LNCaP clone FGC (cell line): ENCODE measurements at places on chromosomes 7 and 10.

DNA sequence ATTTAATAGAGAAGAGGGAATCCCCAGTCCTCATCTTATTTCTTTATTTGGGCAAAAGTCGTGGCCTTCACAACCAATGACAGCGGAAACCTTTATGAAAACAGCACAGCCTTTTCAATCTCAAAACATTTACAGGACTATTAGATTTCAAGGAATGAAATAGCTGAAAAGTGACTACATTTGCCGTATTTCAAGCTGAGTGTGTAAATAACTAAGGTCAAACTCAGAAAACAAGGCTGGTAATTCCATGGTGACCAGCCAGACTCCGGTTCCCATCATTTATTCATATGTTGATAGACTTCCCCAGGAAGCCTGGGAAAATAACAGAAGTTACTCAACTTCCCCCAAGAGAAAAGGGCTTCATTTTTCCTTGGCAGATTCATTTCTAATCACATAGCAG lies 457.3 kb upstream of the NFE2L3 start:
- DNase-seq = no peak

GRCh38 chr10:50417886-50418830 lies 166.8 kb upstream of the ASAH2 start:
- no peak for DNase-seq

- no peak for DNase-seq
Observed at GRCh38 chr7:12385364-12385786, 18.3 kb downstream of the VWDE start.

GRCh38 chr10:61812052-61812721 lies 89.3 kb upstream of the ARID5B start:
- no peak for DNase-seq

DNA sequence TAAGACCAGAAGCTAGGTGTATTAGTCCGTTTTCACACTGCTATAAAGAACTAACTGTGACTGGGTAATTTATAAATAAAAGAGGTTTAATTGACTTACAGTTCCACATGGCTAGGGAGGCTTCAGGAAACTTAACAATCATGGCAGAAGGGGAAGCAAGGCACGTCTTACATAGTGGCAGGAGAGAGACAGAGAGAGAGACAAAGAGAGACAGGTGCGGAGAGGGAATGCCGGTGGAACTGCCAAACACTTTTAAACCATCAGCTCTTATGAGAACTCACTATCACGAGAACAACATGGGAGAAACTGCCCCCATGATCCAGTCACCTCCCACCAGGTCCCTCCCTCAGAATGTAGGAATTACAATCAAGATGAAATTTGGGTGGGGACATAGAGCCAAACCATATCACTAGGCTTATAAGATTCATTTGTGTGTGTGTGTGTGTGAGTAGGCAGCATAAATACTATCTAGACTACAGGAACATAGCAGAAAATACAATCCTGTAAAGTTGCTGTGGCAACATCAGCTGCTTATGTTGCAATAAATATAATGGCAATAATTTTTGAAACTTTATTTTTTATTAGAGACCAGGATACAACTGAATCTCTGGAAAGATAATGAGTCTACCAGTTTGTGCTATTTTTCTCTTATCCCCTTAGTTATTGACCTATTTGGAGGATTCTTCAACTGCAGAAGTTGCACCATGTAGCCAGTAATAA lies 77.1 kb downstream of the NRF1 start:
- DNase-seq = no peak

DNA sequence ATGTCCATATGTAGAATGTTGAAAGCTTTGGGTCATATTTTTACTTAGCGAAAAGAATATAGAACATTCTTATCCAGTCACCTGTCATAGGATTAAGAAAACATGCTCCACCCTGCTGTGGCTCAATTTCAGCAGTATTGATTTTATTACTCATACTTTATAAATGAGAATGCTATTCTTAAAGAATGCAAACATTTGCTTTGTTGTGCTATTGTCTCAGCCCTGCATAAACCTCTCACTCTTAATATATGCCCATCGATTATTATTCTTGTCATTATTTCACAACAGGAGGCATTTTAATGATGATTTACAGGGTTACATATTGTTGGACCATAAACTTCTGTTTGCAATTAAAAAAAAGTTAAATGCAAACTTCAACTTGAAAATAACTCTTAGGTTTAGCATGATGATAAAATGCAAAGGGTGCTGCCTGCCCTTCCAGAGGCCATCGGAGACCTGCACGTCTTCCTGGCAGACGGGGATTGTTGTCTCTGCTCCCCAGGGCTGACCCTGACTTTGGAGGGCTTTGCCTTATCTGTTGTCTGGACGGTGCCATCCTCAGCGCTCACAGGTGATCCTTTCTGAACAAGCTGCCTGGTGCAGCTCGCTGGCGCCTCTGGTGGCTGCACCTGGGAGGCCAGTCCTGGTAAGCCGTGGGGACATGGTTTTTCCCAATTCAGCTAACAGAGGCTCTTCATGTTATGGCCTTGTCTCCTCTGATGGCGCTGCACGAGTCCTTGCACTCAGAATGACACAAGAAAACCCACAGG lies 50.0 kb upstream of the SHH start:
- no peak for DNase-seq

GRCh38 chr10:2866569-2866968 lies 200.8 kb upstream of the PFKP start:
- no peak for DNase-seq

DNA sequence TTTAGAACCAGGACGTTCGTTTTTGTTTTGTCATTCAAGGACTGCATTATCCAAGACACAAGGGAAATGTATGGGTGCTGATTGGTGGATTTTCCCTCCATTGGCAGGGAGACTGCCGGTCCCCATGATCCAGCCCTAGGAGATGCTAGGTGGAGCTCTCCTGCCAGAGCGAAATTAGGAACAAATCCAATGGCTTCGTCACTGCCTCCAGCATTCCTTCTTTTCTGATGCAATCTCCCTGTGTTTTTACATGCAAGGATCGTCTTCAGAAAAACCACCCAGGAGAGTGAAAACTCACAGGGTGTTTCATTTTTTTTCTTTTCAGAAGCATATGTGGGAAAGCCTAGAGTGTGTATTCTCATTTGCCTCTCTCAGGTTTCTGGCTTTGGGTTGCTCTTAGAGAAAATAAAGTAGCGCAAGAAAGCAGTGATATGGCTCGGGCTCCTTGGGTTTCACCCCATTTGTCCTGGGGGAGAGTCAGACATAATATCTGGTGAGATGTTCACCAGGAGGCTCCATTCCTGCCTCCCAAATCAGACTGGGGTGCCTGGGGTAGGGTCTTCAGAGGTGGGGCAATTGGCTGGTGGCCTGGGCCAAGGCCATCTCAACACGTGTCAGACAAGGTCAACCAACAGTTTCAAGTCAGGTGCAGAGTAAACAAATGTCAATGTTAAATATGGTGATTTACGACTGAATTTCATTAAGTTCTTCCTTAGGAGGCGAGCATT lies 450.9 kb upstream of the MKI67 start:
- DNase-seq = no peak

- no peak for DNase-seq
Observed at GRCh38 chr10:22674573-22674930, 39.8 kb downstream of the PIP4K2A start.

- no peak for DNase-seq
Observed at GRCh38 chr7:33973231-33974015, 68.1 kb downstream of the BMPER start.

DNA sequence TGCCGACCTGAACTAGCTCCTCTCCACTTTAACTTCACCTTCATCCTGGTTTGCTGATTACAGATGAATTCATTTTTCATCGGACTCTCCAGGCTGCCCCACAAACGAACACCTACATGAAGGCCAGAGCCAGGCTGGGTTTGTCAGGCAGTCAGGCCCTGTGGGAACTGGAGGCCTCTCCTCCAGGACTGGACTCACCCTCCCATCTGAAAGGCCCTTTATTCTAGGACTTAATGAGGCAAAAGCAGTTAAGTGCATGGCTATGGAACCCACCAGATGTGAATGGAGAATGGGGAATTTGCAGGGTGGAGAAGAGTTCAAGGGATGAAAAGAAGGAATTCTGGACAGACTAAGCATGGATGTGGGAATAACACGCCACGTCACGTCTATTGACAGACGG lies 170.8 kb downstream of the ARHGAP12 start:
- DNase-seq = no peak

- no peak for DNase-seq
Observed at GRCh38 chr7:83451501-83452045, 197.4 kb downstream of the SEMA3E start.

- DNase-seq = no peak
Observed at GRCh38 chr7:43560742-43561330, 22.1 kb upstream of the STK17A start.

- DNase-seq = no peak
Observed at GRCh38 chr10:96700374-96701099, 19.8 kb downstream of the PIK3AP1 start.

DNA sequence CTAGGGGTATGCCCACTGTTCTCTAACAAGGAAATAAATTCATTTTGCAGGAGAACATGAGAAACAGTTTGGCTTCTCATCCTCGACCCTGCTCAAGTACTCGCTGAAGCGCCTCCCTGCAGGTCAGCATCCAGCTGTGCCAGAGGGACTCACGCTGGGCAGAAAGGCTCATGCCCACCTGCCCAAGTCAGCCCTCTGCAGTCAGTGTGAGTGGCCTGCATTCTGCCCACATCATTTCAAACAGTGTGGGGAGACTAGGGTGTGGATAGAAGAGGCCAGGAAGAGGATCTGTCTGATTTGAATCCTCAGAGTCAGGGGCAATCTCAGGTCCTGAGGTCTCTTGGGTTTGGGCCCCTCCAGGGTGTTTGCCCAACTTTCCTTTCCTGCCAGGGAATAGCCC lies 297.8 kb downstream of the ELMO1 start:
- no peak for DNase-seq
